Cardiac muscle cell (in vitro differentiated cells and primary cell): ENCODE measurements at places on chromosomes 2 and 18.

GRCh38 chr18:25451077-25451658, 99.2 kb upstream of the ZNF521 start:
- no peak for DNase-seq

DNA sequence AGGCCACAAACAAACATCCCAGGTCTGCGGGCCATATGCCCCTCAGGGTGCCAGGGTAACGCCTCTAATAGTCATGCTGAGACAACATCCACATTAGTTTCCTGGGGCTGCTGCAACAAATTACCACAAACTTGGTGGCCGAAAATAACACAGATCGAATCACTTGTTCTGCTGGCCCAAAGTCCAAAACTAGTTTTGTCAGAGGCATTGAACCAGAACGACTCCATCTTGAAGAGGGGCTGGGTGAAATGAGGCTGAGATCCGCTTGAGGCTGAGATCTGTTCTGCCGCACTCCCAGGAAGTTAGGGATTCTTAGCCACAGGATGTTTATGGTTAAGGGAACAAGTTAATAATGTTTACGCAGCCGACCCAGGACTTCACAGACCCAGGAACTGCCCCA, 66.7 kb downstream of the COPS8 start:
- no peak for DNase-seq

DNA sequence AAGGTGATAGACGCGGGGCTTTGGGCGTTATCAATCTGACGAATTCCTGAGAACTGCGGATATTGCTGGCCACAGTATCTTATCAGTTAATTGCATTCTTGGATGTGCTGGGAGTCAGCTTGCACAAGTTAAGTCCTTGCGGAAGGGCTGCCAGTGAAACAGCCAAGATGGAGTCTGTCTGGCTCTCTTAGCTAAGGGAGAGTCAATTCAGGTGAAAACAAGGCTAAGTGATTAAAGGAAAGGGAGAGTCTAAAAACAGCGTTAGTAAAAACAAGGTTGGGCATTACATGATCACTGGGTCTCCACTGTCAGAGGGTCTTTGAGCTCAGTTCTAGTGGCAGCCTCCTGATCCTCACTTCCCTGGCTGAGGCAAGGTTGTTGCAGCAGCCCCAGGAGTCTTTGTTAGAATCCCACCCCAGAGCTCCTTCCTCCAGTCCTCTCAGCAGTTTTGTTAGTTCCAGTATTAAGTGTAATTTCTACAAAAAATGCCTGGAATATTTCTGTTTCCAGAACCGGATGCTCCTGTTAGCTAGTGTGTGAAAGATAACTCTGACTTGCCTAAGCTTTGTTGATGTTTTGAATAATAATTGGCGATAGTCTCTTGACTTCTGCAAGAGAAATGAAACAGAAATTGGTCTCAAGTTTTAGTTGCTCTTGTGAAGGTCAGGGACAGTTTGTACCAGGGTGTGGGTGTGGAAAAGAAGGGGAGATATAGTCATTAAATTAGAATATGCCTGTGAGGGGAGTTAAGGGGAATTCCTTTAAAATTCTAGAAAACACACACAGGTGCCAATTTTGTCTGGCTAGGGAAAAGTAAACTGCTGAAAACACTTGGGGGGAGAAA, 10.6 kb downstream of the CFLAR start:
- no peak for DNase-seq

DNA sequence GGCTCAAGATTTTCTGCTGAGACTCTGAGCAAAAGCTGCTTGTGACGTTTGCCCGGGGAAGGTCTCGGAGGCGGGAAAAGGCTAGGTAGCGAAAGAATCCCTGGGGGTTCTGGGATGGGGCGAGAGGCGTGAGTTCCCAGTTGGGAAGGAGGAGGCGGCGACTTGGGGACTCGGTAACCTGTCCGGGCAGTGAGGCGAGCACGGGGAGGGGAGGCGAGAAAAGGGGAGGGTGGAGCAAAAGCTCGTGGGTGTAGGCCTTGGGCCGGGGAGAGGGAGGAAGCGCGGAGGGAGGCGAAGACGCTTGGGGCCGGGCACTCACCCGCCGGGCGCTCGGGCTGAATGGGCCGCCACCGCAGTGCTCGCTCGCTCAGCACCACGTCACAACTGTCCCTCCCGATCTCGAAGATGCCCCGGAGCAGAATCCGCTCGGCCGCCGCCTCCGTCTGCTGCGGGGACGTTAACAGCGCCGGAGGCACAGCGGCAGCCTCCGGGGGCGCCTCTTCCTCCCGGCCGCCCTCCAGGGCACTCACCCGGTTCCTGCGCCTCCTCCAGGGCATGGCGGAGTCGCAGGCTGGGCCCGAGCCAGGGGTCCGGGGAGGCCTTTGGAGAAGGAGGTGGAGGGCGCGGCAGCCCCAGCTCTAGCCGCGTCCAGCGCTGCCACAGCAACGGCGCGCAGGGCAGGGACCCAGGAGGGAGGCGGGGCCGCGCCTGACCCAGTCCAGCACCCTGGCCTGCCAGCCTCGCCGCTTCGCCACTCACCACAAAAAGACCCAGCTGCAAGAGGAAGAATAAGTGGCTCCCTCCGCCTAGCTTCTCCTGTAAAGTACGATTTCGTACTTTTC, at the start of gene CERKL:
CERKL (minus strand) TSS at position 656 of the 842 bp plus-strand sequence; CDS start at position 557, 99 bp downstream.
- peak; percentile 26 for DNase-seq

- no peak for DNase-seq
These were observed 422.9 kb upstream of the TRIB2 start for GRCh38 chr2:12293874-12294273.

GRCh38 chr2:211408483-211408891, 852.1 kb downstream of the CPS1 start:
- DNase-seq = peak; percentile 1
